H4 (cell line): ENCODE measurements at places on chromosomes 12 and 14. TPM values are rescaled to one million over a fixed set of nuclear protein-coding genes. Genes with fewer than 3 reads are reported as not detected.

The TTC9 gene
- total RNA-seq, result 0.68 and 0.88 TPM in 2 replicates

The CELA1 gene
- total RNA-seq, result not detected in 2 replicates

The FGF23 gene
- total RNA-seq, result not detected in 2 replicates

The ABCD2 gene
- 0.37 and 0.55 TPM in 2 replicates for total RNA-seq

The ZNF891 gene
- 0.43 and 0.47 TPM in 2 replicates for total RNA-seq

The KANSL2 gene
- 70.0 and 87.5 TPM in 2 replicates for total RNA-seq

The KLRC2 gene
- 0.23 TPM in 1 of 2 replicates, not detected in the other for total RNA-seq

The PTCSC3 gene
- total RNA-seq, result not detected in 2 replicates

The STAC3 gene
- not detected in 2 replicates for total RNA-seq

The C1QL4 gene
- 2.6 and 3.8 TPM in 2 replicates for total RNA-seq

The FSCB gene
- 0.02 TPM in 1 of 2 replicates, not detected in the other for total RNA-seq

The VWF gene
- 0.08 and 0.23 TPM in 2 replicates for total RNA-seq

The CPSF6 gene
- 22.4 and 25.3 TPM in 2 replicates for total RNA-seq

The ZDHHC22 gene
- not detected in 2 replicates for total RNA-seq
